ENCODE measurements at places on chromosomes 7 and 10.

- peak; percentile 50 for DNase-seq
Observed at GRCh38 chr10:80529604-80530003, 8.1 kb upstream of the SH2D4B start.

DNA sequence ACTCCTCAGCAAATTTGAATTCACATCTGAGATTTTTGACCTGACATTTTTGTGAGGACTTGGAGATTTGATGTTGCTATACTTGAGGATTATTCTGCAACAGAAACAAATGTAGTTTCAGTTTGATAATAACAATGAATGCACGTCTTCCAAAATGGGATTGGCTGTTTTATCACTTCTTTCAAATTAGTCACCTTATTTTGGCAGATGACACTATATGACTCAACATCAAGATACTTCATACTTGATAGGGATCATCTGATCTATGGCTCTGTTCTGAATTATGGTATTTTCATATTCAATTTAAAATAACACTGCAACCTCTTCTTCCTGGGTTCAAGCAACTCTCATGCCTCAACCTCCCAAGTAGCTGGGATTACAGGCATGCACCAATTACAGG is 24.2 kb downstream of the ARL5B start:
- DNase-seq = no peak

GRCh38 chr7:79502151-79502550 is 48.7 kb upstream of the MAGI2 start:
- no peak for DNase-seq

- no peak for DNase-seq
Observed at GRCh38 chr10:133237241-133237587, 441 bp upstream of the VENTX start.

DNA sequence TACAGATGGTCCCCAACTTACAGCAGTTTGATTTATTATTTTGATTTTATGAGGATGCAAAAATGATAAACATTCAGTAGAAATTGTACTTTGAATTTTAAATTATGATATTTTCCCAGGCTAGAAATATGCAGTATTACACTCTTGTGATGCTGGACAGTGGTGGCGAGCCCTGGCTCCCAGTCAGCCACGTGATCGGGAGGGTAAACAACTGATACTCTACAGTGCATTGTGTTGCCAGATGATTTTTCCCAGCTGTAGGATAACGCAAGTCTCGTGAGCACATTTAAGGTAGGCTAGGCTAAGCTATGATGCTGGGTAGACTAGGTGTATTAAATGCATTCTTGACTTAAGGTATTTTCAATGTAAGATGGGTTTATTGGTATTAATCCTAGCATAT is 865.2 kb downstream of the SORCS3 start:
- DNase-seq = no peak

DNA sequence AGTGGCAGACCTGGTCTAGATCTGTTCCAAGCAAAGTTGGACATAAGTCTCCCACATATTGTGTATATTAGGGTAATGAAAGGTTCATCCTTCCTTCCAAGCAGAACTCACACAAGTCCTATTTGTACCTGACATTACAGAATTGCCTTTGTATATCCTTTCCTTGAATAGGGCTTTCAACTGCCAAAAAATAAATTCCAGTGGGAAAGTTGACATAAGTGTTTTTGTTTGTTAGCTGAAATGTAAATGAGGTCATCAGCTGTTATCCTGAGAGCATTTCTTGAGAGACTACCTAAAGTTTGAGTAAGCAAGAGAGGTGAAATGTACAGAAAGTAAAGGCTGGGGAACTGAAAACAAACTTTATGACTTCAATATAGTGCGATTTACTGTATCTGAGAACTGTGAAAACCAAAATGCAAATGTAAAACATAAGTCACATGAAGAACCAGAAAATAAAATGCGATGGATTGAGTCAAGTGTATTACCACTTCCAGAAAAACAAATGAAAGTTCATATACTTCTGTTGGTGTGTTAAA is 527.3 kb upstream of the SEMA3D start:
- DNase-seq = no peak

DNA sequence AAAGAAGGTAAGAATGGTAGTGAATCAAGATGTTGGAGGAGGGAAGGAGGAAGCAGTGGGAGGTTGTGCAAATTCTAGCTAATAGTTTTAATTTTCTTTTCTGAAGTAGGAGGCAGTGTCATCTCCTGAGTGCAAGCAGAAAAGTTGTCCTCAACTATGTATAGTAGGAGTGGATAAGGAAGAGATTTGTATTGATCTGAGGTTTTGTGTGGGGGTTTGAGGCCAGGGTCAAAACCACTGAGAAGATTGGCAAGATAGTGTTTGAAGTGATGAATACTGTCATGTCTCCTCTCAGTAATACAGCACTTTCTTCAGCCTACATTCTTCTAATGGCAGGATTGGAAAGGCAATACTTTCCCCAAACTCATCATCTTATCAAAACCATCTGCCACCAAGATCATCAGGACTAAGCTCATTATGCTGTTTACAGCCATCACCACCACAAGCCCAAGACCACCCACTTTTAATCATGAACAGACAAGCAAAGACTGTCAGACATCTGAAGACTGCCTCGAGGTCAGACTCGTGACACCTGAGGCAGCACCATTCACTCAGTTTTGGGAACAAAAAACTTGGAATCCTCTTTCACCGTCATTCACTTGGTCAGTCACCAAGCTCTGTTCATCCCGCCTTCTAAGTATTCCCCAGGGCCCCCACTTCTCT is 1.5 kb upstream of the MIOS start:
- DNase-seq = no peak

- DNase-seq = no peak
Observed at GRCh38 chr7:76505168-76506080, 4.9 kb upstream of the UPK3B start.

DNA sequence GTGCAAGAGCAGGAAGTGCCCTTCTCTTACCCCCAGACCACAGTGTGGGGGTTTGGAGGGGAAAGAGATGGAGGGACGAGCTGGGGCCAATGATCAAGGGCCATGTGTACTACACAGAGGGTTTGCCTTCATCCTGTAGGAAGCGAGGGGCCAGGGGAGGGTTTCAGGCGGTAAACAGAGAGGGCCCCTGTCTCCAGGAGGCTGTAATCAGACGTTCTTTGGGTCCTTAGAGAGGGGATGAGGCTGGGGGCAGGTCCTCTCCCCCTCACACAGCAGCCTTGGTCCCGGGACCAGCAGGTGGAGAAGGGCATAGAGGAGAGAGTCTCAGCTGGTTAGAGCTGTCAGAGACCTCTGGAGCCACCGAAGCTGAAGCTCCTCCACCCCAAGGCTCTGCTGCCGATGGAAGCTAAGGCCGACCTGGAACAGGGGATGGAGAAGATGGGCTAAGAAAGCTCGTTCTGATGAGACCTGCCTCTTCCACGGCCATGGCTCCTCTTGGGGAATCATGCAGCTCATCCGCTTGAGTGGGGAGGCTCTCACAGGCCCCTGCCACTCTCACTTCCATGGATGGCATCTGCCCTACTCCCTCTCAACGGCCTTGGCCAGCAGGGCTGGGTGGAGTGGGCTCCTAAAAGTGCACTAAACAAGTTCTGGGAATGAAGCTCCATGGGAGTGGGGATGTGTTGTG is 3.5 kb downstream of the LOXL4 start:
- DNase-seq = no peak

DNA sequence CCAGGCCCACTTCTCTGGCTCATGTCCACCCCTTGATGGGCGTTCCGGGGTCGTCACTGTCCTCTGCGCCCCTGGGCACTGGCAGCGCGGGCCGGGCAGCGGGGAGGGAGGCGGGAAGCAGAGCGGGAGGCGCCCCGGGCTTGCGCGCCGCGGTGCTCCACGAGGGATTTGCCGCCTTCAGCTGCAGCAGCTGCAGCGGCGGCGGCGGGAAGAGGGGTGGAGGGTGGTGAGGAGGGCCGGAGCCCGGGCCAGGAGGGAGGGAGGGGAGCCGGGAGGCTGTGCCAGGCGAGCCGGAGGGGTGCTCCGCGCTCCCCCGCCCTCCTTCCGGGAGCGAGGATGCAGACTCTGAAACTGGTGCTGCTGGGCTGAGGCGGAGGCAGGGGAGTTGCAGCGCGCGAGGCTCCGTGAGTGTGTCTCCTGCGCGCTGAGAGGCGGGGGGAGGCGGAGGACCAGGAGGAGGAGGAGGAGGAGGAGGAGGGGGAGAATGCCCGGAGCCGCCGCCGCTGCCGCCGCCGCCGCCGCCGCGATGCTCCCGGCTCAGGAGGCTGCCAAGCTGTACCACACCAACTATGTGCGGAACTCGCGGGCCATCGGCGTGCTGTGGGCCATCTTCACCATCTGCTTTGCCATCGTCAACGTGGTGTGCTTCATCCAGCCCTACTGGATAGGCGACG is at the start of gene LHFPL3:
Gene LHFPL3 (plus strand): TSS at position 308 of the 674 bp plus-strand sequence.
- DNase-seq = no peak

DNA sequence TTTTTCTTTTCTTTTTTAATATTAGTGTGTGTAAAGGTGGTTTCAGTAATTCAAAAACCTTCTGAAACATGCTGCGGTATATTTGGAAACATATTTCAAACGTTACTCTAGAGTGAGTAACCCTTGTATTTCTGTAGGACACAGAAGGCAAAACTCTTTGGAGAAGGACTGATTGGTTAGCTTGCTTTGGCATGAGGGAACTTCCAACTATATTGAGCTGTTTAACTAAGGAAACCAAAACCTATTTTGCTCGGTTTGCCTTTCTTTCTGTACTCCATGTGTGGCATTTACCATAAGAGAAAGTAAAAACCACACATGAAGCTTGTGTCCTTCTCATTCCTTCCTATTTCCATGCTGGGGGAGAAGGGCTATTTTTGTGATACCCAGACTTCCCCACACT is 149.8 kb downstream of the DYNC1I1 start:
- no peak for DNase-seq

DNA sequence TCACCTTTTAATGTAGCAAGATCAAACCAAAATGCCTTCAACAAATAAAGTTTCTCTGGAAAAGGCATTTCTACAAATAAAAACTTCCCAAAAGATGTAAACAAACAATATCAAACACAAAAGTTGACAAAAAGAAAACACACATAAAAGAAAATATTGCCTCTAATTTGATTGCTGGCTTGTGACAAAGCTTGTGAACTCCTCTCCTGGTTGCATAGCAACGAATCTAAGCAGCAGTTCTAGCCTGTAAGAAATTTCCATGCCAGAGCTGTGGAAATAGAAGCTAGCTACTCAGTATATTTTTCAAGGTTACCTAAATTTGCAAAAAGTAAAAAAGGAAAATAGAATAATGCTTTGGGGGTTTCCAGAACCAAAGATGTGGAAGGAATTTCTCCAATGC is 173.9 kb upstream of the CDK1 start:
- DNase-seq = no peak

- DNase-seq = no peak
Observed at GRCh38 chr7:47583739-47584535, 2.0 kb upstream of the TNS3 start.

DNA sequence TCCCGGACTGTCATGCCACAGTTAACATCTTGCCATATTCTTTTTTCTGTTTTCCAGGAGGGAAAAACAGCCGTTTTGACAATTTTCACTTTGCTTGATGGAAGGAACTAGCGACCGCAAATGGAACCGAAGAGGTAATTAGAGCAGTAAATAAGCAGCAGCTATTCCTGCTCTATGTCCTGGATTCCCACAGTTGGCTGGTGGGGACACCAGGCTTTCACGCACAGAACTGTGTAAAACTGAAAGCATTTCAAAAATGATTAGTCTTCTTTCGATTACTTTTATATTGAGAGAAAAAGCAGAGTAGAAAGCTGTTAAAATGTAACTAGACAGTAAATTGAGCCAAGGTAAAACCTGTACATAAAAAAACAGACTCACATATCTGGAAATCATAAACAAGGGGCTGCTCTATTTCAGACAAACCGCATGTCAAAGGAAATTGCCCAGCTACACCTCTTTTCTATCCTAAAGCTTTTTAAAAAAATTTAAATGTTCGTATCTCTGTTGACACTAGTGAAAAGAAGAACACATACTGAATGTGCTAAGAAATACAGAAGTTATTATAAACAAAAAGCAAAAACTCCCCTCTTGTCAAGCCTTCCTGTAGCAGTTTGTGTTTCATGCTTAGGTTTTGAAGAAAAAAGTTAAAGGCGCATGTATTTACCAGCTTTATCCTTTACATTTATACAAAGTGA is 93.4 kb downstream of the RNF216 start:
- no peak for DNase-seq

- no peak for DNase-seq
Observed at GRCh38 chr7:29300026-29300480, 105.5 kb downstream of the CHN2 start.

DNA sequence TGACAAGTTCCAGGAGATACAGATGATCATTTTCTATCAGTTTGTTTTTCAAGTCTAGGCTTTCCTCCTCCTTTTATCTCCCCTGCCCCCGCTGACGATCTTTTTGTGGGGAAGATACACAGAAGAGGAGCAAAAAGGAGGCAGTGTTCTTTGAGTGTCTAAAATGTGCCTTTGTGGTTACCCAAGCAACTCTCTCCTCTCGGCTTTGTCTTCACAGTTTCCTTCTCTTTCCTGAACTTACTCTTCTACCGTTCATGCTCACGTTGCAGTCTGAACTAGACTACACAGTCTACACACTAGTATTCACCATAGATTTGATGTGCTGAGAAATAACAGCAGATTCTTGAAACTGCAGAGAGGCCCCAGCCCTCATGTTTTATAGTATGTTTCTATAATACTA is 23.6 kb downstream of the CEP41 start:
- DNase-seq = no peak

DNA sequence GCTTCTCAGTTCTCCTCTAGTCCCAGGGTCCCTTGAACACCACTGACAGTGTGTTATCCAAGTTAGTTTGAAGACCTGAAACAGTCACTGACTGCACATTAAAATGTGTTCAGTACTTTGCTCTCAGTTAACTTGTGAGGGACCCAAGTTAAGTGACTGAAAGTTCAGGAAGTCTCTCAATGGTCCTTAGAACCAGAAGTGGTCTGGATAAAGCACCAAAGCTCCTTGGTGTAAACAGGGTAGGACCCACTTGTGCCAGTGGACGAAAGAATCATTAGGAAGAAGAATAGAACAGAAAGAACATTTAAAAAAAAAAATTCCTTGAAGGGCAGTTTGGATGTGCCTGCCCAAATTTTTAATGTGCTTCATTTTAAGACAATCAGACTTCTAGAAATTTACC is 45.1 kb downstream of the NOD1 start:
- DNase-seq = no peak

- no peak for DNase-seq
Observed at GRCh38 chr10:37713132-37713501, 144.3 kb downstream of the ZNF248 start.
